AG04450 (cell line): ENCODE measurements at places on chromosomes 16 and 17. TPM values are rescaled to one million over a fixed set of nuclear protein-coding genes. Genes with fewer than 3 reads are reported as not detected.

SPNS2 gene
- not detected in 2 replicates for polyA plus RNA-seq

GRCh38 chr17:8173056-8173870 is 2.9 kb downstream of the TMEM107 start:
- DNase-seq: peak; percentile 96

ASPA gene
- 0.17 and 0.27 TPM in 2 replicates for polyA plus RNA-seq

TMEM106A gene
- polyA plus RNA-seq: 4.5 and 5.1 TPM in 2 replicates

P2RX5 gene
- 4.5 and 6.4 TPM in 2 replicates for polyA plus RNA-seq

DNA sequence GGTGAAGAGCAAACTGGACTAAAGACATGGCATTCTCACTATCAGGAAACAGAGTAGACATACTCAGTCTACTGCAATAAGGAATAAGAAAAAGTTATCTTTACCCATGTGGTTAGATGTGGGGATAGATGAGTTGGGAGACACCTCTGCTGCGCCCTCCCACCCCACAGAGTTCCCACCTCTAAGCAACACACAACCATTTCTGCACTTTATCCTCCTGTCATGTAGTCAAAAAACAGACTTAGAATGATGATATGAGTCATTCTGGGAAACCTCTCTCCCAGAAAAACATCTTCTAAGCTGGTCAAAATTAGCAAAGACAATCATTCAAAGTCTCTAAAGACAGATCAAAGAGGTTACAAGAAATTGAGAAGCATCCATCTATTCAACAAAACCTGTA is 94.9 kb downstream of the CACNG1 start:
- DNase-seq: no peak

DNA sequence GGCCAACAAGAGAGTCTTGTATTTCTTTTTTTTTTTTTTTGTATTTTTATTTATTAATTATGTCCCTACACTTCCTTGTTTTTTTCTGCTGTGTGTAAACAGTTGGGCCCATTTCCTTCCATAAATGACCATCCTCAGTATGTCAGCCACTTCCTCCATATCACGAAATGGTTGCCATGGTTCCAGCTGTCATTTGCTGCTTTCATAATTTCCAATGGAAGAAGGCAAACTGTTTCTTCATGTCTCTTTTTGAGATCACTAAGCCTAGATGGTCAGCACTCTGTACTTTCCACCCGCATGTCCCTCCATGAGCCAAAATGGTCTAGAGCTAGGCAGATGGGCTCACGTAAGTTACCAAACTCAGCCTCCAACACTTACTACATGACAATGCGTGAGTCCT is 133.5 kb upstream of the FOXF1 start:
- DNase-seq: no peak

MYH10 gene
- polyA plus RNA-seq: 98.4 and 103 TPM in 2 replicates

GRCh38 chr16:30494709-30495108 is 22.2 kb downstream of the ITGAL start:
- DNase-seq: no peak

- DNase-seq: no peak
Measured at GRCh38 chr17:5580367-5580766, 3.9 kb downstream of the NLRP1 start.
